ENCODE measurements at places on chromosomes 5 and 9.

DNA sequence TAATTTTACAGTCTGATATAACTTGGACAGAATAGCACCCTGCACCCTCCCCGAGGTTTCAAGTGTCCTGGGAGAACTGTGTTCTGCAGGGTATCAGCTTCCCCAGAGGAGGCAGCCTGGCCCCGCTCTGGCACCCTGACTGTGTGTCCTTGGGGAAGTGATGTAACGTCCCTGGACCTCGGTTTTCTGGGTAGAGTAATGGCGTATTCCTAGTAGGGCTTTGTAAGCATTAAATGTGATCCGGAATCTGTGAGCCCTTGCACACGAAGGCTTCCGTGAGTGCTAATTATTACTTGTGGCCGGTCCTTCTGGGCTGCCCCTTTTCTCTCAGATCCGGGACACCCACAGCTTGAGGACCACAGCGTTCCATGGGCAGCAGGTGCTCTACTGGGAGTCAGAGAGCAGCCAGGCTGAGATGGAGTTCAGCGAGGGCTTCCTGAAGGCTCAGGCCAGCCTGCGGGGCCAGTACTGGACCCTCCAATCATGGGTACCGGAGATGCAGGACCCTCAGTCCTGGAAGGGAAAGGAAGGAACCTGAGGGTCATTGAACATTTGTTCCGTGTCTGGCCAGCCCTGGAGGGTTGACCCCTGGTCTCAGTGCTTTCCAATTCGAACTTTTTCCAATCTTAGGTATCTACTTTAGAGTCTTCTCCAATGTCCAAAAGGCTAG lies 1.0 kb upstream of the CACFD1 start:
- no peak for DNase-seq

DNA sequence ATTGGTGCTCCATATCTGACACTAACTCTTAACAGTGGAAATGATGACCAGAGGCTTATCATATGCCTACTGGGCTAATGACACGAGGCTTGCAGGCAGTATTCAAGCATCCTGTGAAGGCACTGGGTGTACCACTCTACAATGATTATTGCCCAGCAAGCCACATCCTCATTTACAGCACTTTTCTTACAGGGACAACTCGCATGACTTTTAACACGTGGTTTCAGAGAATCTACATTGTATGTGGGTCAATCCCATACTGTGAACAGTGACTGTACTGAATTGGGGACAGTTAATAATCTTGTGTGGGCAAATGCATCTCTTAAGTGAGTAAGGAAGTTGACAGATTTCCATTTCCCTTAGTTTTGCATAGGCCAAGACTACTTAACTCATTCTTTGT lies 260.0 kb downstream of the TRPM3 start:
- DNase-seq: no peak

- no peak for DNase-seq
These were observed 858.8 kb upstream of the NUDT12 start for GRCh38 chr5:104421431-104421830.

DNA sequence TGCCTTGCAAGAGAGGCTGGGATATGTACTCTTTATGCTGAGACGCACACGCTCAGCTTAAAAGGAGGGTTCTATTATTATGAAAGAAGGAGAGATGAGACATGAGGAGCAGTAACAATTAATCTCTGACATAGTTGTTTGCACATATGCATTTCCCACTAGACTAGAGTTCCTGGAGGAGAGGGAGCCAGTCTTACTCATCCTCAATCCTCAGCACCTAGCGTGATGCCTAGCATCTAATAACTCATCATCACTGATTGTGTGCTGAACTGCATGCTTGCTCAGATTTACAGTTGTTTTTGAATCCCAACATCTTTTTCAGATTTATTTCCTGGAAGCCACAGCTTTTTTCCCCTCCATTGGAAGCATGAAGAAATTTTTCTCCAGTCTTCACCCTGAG lies 35.5 kb downstream of the GCNT4 start:
- DNase-seq: no peak

GRCh38 chr5:68405026-68405684 lies 189.6 kb downstream of the PIK3R1 start:
- DNase-seq: peak; percentile 32

GRCh38 chr9:96638606-96639364 lies 16.3 kb downstream of the PRXL2C start:
- peak; percentile 55 for DNase-seq

DNA sequence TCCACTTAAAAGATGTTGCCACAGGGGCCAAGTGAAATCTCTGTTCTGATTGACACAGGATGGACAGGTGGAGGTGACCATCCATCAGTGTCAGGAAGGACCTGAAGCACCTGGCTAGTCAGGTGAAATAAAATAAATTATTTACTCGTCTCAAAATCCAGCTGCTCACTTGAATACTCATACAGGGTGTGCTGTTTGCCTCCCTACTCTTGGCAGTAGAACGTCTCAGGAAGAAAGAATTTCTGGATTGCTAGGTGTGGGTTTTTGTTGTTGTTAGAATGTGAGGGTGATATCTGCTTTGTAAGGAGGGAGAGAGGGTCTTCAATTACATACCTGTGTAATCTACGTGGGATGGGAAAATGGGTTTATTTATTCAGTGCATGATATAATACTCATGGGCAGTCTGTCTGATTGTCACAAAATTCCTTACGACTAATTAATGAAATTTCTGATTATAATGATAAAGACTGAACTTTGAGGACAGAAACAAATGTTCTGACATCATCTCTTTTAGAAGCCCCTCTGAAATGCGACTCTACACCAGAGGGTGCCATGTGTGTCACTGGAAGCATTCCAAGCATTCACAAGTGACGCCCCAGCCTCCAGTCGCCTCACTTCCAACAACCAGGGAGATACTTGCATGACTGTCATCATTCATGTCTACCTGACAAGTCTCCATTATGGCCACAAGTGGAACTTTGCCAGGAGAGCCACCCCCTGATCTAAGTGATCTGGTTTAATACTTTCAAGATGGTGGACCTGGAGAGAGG lies 218.4 kb downstream of the GAPVD1 start:
- DNase-seq: no peak

DNA sequence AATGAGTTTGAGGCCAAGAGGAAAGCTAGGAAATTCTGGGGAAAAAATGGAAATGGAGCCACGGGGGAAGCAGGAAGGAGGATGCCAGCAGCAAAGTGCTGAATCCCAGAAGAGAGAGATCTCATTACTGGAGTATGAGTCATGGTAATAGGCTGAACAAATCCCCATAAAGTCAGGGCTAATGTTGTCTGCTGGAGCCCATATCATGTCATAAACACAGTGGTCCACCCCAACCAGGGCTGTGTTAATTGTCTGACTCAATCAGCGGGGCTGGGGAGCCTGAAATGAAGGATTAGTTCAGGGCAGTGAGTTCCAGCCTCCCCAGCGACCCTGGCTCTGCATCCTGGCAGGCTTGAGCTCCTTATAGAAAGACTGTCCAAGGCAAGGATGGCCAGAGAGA lies 68.8 kb downstream of the TLR4 start:
- no peak for DNase-seq

DNA sequence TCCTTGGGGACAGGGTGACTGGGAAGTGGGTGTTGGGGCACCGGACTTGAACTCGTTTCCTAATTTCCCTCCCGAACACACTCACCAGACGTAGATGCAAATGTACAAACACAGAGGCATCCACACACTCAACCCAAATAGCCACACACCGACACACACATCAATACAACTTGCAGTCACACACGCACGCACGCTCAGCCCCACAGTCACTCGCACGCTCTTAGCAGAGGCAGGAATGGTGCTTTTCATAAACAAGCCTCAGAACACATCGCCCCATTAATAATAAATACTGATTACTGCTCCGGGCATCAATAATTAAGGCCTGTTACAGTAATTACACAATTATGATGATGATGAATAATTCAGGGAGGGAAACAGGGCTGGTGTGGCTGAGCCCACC lies 5.7 kb downstream of the BARHL1 start:
- no peak for DNase-seq

- DNase-seq: no peak
These were observed 10.8 kb downstream of the DMAC1 start for GRCh38 chr9:7788772-7789171.

- DNase-seq: no peak
These were observed 207.9 kb upstream of the EFNA5 start for GRCh38 chr5:107878661-107879060.

GRCh38 chr9:81542118-81542889 lies 147.0 kb downstream of the TLE1 start:
- DNase-seq: no peak

DNA sequence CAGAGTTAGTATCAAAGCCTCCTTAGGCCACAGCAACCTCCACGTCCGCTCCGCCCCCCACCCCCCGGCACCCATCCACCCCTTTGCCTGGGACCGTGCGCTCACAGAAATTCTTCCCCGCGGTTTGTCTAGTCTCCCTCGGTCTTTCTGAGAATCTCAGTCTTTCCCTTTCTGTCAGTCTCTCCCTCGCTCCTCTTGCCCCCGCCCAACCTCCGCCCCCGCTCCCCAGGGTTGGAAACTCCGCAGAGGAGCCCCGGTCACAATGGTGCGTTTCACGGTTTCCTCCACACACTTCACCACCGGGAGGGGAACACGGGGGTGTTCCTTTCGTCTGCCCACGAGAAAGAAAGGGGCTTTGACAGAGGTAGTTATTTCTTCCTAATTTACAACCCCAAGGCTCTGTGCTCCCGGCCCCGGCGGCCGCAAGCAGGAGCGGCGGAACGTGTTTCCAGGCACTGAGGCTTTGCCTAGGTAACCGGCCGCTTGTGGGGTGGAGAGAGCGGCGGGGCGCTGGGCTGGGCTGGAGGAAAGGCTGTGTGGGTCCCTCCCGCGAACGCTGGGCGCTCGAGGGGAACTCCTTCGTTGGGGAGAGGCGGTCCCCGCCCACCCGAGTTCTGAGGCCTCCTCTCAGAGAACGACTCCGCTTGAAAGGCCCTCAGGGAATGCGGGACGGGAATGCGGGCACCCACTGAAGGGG lies 2.1 kb downstream of the NR4A3 start:
- DNase-seq: peak; percentile 15

GRCh38 chr9:136438548-136439480 lies 831 bp downstream of the INPP5E start:
- DNase-seq: peak; percentile 13

- DNase-seq: no peak
These were observed 71.2 kb downstream of the C9orf50 start for GRCh38 chr9:129549684-129550083.

DNA sequence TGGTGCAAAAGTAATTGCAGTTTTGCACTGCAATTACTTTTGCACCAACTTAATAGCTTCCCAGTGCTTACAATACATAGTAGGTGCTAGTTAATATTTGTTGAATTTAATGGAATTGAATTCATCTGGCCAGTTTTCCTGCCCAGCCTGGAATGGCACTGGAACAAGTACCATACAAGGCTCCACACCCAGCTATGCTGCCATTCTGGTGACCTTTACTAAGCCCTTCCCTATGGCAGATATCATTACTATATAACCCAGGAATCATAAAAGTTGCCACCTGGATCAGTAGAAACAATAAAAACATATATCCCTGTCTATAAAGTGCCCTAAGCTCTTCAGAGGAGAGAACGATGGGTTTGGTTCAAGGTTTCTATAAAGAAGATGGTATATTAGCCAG lies 22.4 kb upstream of the TRIM36 start:
- no peak for DNase-seq

GRCh38 chr9:118785456-118785855 lies 583.8 kb downstream of the BRINP1 start:
- no peak for DNase-seq

- peak; percentile 73 for DNase-seq
These were observed 9.3 kb upstream of the ANKDD1B start for GRCh38 chr5:75601996-75602395.

DNA sequence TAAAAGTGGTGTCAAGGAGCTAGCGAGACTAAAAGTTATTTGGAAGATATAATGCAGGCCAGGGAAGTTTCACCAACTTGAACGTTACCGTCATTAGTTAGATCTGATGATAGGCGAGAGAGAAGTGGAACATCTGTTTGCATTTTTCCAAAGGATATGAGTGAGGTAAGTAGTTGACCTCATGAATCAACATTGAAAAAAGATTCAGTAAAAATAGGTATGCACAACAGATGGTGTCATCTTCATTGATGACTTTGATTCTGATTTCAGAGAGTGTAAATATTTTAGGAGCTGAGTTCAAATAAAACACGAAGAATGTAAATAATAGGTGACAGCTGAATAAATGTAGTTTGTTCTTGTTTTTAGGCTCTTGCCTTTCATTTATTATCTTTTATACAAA lies 998.9 kb upstream of the CDH6 start:
- DNase-seq: no peak

- no peak for DNase-seq
These were observed 189.5 kb upstream of the PPP1R26 start for GRCh38 chr9:135290086-135290485.

DNA sequence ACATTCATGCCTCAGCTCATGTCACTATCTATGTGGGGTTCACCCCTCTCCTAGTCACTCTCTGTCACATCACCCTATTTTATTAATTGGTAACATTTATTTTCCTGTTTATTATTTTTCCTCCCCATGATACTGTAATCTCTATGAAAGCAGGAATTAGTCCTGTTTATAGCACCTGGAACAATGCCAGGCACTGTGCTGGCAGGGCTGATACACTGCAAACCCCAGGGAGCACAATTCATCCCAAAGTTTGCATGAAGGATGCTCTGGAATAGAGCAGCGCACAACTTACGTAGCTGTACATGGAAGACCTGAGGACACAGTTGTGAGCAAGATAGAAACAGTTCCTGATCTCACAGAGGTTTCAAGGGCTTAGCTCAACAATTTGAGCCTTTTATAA lies 103.2 kb downstream of the NSG2 start:
- DNase-seq: no peak

GRCh38 chr5:34500236-34500847 lies 155.8 kb upstream of the RAI14 start:
- DNase-seq: peak; percentile 40

GRCh38 chr5:130871346-130872086 lies 293.5 kb downstream of the HINT1 start:
- peak; percentile 9 for DNase-seq

GRCh38 chr5:94082405-94082804 lies 341.0 kb upstream of the POU5F2 start:
- no peak for DNase-seq

DNA sequence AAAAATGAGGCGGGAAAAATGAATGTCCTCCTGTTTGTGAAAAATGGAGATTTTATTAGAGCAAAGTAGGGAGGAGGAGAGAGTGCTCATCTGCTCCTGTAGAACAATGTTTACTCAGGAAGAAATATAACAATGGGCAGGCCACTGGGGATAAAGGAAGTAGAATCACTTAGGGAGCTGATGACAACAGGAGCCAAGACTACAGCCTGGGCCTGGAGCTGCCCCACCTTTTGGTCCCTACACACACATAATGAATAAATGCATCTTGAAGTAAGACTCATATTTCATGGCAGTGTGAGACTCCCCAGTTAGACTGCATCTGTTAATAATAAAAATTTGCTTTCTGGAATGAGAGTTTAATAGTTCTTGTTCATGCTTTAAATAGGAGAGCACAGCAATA lies 1939.8 kb downstream of the EFNA5 start:
- no peak for DNase-seq

DNA sequence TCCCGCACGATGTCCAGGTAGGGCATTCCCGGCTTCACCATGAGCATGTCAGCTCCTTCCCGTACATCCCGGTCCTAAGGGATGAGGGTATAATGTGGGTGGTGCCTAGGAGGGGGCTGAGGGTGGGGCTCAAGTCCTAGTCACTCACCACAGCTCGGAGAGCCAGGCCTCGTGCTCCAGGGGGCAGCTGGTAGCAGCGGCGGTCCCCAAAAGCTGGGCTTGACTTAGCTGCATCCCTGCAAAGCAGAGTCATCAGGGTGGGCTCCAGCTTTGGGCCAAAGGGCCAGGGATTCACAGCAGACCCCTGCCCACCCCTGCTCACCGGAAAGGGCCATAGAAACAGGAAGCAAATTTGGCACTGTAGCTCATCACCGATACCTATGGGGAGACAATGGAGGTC lies 11.6 kb downstream of the ALAD start:
- no peak for DNase-seq

Data from HCEC 1CT (cell line).